ENCODE measurements at places on chromosomes 5 and 9.

GRCh38 chr5:149421372-149421685 lies 42.2 kb upstream of the IL17B start:
- DNase-seq, result no peak

GRCh38 chr5:147512659-147513379 lies 3.0 kb upstream of the DPYSL3 start:
- DNase-seq, result no peak

DNA sequence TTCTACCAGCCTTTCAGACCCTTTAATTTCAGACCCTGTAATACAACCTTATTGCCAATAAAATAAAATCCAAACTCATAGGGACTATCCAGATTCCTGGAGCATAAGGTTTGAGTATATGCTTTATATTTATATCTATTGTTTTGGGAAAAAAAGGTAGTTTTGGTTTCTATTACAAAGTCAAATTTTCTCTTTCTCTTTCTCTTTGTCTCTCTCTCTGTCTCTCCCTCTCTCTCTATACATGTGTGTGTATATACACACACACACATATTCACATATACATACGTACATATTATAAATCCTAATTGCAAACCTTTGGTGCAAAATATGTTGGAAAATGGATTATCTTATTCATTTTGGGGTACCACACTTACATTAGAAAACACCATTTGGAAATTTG lies 39.0 kb downstream of the TMEM232 start:
- no peak for DNase-seq

DNA sequence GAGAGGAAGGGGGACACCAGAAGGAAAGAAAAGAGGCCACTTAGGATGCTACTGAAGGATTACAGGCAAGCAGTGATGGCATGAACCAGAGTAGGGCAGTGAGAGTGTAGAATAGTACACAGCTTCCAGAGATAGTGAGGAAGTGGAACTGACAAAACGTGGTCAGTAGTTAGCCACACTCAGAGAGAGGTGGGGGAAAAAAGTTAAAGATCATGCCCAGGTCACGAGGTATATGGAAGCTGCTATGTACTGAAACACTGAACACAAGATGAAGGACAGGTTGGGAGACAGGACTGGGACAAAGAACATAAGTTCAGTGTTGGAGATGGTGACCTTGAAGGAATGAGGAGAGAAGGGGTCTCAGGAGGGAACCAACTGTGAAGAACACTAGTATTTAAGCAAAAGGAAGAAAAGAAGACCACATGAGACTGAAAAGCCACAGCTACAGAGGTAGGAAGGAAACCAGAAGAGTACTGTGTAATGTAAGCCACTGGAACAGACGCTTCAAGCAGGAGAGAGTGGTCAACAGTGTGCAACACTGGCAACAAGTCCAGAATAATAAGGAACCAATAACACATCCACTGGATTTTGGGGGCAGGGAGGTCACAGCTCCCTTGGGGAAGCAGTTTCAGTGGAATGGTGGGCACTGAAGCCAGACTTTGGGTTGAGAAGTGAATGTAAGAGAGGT lies 45.5 kb downstream of the ELL2 start:
- no peak for DNase-seq

DNA sequence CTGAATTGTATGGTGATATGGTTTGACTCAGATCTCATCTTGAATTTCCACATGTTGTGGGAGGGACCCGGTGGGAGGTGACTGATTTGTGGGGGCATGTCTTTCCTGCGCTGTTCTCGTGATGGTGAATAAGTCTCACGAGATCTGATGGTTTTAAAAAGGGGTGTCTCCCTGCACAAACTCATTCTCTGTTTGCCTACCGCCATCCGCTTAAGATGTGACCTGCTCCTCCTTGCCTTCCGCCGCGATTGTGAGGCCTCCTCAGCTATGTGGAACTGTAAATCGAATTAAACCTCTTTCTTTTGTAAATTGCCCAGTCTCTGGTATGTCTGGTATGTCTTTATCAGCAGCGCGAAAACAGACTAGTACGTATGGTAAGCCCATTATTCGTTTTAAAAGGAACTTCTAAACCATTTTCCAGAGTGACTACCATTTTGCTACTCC lies 48.7 kb downstream of the SLC36A1 start:
- DNase-seq, result no peak

- DNase-seq, result no peak
Measured at GRCh38 chr5:34511915-34512314, 144.2 kb upstream of the RAI14 start.

GRCh38 chr5:96648023-96648422 lies 14.2 kb upstream of the CAST start:
- no peak for DNase-seq

DNA sequence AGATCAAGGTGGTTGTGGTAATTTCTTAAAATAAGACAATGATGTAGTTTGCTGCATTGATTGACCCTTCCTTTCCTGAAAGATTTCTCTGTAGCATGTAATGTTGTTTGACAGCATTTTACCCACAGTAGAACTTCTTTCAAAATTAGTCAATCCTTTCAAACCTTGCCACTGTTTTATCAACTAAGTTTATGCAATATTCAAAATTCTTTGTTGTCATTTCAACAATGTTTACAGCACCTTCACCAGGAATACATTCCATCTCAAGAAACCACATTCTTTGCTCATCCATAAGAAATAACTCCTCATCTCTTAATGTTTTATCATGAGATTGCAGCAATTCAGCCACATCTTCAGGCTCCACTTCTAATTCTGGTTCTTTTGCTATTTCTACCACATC lies 43.8 kb downstream of the NR2F1 start:
- DNase-seq, result no peak

DNA sequence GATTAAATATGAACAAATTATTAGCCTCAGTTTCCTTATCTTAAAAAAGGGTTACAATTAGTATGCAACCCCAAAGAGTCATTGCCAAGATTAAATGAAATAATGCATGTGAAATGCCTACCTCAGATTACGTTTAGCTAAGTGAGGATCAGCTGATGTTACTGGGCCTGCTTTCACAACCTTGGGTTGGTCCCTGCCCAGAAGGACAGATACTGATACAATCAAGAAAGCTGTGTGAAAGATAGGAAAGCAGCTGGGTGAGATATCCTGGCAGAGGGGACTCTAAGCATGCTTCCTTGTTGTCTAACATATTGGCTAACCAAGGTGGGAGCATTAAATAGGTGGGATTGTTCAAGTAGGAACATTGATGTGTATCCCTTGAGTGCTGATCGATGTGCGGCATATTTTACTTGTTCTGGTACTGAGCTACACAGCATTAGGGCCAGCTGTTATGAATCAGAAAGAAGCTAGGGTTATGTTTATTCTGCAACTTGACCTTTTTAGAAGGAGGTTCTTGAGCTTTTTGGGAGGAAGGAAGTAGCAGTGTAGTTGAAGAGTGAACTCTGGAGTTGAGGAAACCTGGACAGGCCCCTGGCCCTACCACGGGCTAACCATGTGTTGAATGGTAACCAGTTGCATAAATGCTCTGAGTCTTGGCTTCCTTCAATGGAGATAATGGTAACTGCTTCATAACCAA lies 28.9 kb downstream of the SNX24 start:
- no peak for DNase-seq

GRCh38 chr9:69757996-69758675 lies 1.7 kb downstream of the PTAR1 start:
- no peak for DNase-seq

DNA sequence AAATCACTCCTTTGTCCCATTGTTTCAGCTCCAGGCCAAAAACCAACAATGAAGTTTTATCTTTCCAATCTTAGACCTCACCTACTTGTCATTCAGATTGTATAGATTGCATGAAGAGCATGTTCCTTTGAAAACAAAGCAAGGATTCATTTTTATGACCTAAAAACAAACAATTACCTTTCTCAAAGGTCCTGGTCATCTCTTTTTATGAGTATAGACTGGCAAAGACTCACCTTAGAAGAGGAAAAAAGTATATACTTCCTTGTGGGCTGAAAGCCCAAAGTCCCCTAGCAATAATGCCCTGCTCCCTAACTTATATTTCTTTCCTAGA lies 28.4 kb upstream of the TLE1 start:
- DNase-seq, result no peak

- DNase-seq, result no peak
Measured at GRCh38 chr9:117703537-117703936, 666 bp upstream of the TLR4 start.

DNA sequence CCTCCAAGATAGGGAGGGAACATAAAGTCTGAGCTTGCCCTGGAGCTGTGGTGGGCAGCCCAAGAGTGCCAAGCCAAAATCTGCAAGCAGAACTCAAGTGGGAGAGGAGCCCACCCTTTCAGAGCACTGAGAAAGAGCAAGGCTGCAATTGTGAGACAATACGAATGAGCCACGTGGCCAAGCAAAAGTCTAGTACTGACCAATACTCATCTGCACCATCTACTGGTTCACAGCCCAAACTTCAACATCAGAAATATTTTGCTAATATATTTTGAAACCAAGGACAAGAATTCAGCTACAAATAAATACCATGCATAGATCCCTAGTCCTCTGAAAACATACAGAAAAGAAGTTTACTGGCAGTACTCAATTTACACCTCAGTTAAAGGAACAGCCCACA lies 696.2 kb upstream of the COX7C start:
- no peak for DNase-seq

DNA sequence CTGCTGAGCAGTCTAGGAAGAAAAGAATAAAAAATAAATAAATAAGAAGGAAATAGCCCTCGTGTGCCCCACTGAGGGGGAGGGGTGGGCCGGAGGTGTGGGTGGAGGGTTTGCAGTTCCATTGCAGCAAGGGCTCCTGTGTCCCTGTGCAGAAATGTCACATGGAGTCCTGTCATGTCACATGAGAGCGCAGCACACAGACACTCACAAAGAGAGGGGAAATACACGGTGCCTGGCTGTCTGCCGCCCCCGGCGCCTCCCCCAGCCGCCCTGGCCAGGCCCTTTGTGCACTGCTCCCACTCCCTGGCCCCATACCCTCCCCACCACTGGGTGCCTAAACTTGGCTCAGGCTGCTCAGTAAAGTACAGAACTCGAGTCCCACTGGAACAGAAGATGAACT lies 55.6 kb upstream of the SPTLC1 start:
- DNase-seq, result no peak

GRCh38 chr9:110528645-110529044 lies 50.9 kb downstream of the SVEP1 start:
- no peak for DNase-seq

Data from amniotic stem cell (primary cell).